Hematopoietic multipotent progenitor cell (in vitro differentiated cells): ENCODE measurements at places on chromosomes 11 and 22.
A peak's percentile ranks its signal among the peaks of the same experiment; 100 is the strongest.

GRCh38 chr22:25353516-25354445, 134.3 kb downstream of the CRYBB2 start:
- no peak for DNase-seq

DNA sequence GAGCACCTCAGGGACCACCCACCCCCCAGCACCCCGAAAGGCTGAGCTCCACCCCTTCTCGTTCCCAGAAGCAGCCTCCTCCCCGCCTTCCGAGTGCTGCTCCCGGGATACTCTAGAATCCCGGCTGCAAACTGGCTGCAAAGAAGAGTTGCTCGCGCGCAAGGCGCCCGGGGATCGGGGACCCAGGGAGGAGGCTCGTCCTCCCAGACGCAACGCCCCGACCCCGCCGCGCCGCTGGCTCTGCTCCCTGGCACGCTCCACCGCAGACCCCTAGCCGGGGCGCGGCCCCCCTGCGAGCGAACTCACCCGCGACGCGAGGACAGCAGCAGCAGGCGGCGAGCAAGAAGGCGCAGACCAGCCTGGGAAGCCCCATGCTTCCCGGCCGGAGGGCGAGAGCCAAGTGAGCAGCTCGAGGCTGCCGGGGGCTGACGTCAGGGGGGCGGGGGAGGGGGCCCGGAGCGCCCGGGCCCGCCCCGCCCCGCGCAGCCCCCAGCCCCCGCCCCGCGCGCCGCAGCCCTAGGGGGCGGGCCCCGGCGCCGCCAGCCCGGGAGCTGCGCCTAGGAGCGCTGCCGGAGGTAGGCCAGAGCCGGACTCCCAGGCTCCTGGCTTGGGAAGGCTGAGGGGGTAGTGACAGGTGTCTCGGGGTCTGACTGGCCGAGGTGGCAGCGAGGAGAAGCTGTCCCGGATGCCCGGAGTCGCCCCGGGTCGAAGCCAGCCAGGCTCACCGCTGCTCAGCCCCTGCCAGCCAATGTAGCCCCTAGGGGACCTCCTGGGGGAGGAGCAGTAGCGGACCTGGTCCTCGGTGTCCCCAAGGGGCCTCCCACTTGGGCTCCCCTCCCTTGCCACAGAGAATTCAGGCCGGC, at the start of gene MCAM:
Gene MCAM (minus strand): TSS at position 402 of the 863 bp plus-strand sequence. CDS start 29 bp downstream, at position 373.
- no peak for DNase-seq

GRCh38 chr22:38696606-38697424, 3.9 kb downstream of the JOSD1 start:
- DNase-seq = peak; percentile 21

- DNase-seq = no peak
Measured at GRCh38 chr11:98143661-98144060, 877.1 kb upstream of the CNTN5 start.

DNA sequence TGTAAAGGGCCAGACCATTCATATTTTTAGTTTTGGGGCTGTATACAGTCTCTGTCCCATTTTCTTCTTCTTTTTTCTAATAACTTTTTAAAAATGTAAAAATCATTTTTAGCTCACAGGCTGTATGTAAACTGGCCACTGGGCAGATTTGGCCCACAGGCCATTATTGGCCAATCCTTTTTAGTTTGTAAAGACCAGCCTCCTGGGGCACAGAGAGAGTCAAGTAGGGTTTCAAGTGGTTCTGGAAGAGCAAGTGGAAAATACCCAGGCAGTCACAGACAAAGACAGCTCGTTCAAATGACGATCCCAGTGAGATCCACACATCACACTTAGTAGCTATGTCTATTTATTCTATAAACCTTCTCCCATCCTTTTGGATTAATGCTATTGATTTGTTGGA, 150.2 kb upstream of the ARHGAP20 start:
- DNase-seq = no peak

DNA sequence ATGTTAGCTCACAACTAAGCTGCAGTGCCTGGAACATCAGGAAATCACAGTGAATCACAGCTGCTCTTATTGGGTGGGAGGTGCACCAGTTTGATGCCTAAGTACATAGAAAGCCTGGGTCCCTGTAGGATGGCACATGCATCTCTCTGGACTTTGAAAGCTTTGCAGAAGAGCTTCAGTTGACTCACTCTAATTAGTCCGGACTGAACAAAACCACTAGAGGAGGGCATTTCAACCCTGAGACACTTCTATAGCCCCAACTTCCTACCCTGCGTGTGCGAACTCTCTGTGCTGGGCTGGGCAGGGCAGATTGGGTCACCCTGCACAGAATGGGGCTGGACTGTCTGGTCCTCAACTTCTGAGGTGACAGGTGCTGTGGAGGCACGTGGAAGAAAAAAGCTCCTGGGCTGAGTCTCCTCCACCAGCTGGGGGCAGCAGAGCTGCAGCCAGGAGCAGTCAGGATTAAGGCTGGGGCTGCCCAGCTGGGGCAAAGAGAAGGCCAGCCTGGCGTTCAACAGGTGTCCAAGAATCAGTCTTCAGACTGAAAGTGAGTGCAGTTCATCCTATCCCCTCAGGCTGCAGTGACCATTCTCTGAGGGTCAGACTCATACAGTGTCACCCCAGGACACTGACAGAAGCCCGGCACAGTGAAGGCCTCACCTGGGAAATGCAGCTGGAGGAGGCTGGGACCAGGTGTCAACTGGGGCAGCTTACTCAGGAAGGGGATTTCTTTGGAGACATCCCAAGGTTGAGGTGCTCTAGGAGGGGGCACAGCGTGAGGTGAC, 22.1 kb downstream of the GGTLC2 start:
- no peak for DNase-seq

DNA sequence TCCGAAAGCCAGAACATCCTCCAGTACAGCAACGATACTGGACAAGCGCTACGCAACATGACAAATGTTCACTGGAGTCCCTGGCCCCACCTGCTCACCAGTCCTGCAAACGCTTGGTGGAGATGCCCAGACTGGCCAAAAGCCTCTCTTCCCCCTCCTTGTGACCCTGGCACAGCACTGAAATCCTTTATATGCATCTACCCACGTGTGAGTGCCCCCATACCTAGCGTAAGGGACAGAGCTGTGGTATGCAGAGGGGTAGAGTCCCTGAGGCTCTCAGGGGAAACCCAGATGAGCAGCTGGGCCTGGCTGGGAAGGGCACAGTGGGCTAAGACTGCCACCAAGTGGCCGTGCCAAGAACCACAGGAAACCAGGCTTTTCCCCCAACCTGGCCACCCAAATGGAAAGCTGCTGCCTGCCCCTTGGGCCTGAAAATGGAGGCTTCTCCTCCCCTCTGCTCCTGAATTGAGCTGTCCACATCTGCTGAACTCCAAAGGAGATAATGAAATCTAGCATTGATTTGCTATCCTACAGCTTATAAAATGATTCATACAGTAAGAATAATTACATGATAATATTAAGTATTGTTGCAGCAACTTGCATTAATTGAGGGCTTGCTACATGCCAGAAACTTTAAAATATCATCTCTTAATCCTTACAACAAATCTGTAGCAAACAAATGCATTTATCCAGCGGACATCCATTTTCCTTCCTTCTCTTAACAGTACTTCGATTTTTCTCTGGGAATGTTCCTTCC, 24.8 kb upstream of the TTC12 start:
- DNase-seq = peak; percentile 69

GRCh38 chr22:35899736-35900135, 128.9 kb downstream of the RBFOX2 start:
- no peak for DNase-seq

DNA sequence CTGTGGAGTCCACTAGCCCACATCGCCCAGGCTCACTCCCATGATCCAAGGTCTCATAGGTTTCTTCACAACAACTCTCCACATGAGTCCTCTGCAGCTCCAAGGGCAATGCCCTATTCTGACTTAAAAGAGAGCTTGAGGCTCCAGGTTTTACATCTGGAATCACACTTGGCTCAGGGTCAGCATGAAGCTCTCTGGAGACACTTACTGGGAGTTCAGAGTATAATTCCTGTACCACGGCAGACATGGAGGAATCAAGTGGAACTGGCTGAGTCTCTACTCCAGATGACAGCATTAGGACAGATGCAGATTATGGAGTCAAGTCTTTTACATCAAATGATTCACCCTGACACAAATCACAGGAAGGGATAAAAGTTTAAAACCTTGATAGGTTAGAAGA, 11.4 kb downstream of the PRR14L start:
- no peak for DNase-seq

GRCh38 chr11:112085822-112086421, 634 bp downstream of the TIMM8B start:
- DNase-seq = peak; percentile 39

DNA sequence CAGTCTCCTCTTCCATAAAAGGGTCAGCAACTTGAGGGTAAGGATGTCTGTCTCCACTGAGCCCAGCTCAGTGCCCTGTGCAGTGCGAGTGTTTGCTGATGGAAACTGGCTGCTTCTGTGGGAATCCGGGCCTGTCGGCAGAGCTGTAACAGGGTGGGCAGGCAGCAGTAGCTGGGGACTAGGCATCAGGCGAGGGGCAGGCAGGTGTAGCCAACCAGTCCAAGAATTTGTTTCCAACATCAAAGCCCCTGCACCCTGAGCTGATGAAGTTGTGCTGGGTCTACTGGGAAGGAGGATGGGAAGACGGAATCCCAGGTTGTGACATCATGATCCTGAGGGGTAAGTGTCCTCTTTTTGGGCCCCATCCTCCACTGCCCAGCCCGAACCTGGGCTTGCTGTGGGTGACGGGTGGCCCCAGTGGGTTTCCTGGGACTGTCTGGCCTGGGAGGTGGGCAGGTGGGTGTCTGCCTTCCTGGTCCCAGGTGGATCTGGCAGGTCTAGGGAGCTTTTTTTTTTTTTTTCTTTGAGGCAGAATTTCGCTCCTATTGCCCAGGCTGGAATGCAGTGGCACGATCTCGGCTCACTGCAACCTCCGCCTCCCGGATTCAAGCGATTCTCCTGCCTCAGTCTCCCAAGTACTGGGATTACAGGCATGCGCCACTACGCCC, 11.0 kb downstream of the SLC29A2 start:
- DNase-seq = no peak

GRCh38 chr11:19813158-19813879, 100.7 kb downstream of the NAV2 start:
- DNase-seq = no peak

- no peak for DNase-seq
Measured at GRCh38 chr11:62546929-62547625, 471 bp upstream of the AHNAK start.
